GM12878 (cell line): ENCODE measurements at places on chromosomes 6 and 20.

GRCh38 chr20:61114493-61115175, 137.4 kb upstream of the CDH4 start:
- no peak for DNase-seq

GRCh38 chr6:5509106-5509505, 247.8 kb downstream of the FARS2 start:
- no peak for DNase-seq

- no peak for DNase-seq
These were observed 25.0 kb downstream of the MYH7B start for GRCh38 chr20:34980543-34981233.

DNA sequence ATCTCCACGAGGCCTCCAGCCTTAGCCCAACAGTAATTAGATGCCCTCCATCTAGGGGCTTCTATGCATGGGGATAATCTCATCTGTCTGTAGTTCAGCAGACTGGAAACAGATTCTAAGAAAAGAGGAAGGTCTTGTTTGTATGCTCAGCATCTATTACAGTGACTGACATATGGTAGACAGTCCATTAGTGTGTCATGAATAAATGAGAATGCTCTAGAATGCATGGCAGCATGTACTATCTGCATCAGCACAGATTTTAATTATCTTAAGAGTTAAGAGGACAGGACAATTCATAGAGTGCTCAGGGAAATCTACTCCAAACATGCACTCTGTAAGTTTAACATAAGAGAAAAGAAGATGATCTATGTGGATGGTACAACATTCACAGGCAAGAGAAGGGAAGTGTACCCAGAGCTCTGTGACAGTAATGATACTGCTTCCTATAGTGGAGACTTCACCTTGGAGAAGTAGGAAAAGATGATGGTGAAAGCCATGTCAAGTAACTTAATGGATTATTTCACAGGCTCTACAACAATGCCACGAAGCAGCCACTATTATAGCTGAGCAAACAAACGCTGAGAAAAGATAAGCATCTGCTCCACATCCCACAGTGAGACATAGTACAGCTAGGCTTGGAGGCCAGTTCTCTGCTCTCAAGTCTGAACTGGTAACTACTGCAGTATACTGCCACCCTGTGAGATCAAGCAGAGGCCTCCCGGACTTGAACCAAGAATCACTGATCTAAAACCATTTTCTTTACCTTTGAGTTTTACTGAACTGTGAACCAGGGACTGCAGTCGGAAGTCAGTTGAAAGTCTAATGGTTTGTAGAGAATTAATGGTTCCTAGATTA, 309.2 kb upstream of the SPTLC3 start:
- no peak for DNase-seq

DNA sequence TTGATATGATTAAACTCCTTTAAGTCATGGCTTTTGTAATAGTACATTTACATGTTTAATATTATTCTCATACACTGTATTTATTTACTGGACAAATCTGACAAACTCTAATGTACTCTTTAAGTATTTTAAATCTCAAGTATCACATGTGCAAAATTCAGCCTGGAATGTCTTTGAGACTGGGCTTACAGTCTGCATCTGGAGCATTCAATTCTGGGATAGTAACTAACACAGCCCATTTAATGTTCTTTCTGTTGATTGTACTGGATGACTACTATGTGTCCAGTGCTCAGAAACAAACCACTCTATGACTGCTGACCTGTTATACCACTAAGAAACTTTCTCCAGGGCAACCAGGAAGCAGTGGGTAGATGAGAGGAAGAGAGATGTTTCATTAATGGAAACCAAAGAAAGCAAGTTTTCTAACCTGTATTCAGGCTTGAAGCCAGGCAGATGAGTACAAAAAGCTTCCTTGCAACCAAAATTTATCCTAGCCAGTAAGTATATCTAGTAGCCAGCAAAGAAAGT, 26.8 kb downstream of the FBXL4 start:
- DNase-seq: no peak

- DNase-seq: no peak
These were observed 3.3 kb downstream of the PLN start for GRCh38 chr6:118551063-118552053.

DNA sequence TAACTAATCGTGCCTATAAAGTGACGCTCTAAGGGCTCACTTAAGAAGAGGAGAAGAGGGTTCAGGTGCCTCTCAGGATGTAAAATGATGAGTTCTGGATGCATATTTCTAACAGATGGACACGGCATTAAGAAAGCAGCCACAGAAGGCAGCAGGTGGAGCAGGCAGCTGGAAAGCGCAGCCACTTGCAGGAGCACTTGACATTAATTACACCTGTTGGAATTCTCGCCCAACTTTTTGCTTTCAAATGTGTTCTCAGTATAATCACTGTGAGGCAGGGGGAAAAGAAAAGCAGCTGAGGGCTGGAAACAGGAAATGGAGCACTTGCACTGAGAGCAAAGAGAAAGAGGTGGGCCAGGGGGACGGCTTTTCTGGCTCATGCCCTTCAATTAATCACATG, 164.2 kb downstream of the NKAIN2 start:
- no peak for DNase-seq

- DNase-seq: no peak
These were observed 455.7 kb upstream of the SOX4 start for GRCh38 chr6:21137700-21138335.
